ENCODE measurements at places on chromosomes 3 and 15.

GRCh38 chr15:85555875-85556617, 175.6 kb downstream of the AKAP13 start:
- no peak for DNase-seq

GRCh38 chr3:59303452-59303851, 253.6 kb upstream of the CFAP20DC start:
- no peak for DNase-seq

GRCh38 chr3:74559261-74559660, 55.2 kb downstream of the CNTN3 start:
- DNase-seq: no peak

GRCh38 chr3:46408853-46409252, 1.8 kb downstream of the CCRL2 start:
- DNase-seq: no peak

DNA sequence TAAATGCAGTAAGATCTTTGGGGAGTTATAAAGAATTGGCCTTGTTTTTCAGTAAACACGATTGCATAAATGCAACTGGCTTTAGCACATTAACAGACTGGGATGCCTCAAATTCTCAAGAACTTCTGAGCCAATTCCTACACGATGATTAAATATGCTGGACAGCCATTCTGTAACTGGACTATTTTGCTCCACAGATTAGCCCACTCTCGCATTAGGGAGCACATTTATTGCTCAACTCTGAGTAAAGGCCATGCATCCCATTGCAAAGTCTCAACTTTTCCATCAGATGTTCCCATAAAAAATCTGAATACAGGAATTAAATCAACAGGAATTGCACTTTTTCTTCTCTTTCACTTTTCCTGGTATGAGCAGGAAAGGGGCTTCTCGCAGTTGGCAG, 66.7 kb upstream of the PRICKLE2 start:
- peak; percentile 36 for DNase-seq

DNA sequence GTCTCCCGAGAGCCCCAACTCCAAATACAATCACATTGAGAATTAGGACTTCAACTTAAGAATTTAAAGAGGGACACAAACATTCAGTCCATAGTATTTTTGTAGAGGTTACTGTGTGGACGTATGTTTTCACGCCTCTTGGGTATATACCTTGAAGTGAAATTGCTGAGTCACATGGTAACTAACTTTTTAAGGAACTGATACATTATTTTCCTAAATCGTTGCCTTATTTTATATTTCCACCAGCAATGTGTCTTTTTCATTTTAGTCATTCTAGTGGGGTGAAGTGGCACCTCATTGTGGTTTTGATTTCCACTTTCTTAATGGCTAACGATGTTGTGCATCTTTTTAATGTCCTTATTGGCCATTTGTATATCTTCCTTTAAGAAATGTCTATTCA, 11.8 kb downstream of the PARP15 start:
- no peak for DNase-seq

All from NCI-H226 (cell line).